ENCODE measurements at places on chromosomes 5 and 9.

DNA sequence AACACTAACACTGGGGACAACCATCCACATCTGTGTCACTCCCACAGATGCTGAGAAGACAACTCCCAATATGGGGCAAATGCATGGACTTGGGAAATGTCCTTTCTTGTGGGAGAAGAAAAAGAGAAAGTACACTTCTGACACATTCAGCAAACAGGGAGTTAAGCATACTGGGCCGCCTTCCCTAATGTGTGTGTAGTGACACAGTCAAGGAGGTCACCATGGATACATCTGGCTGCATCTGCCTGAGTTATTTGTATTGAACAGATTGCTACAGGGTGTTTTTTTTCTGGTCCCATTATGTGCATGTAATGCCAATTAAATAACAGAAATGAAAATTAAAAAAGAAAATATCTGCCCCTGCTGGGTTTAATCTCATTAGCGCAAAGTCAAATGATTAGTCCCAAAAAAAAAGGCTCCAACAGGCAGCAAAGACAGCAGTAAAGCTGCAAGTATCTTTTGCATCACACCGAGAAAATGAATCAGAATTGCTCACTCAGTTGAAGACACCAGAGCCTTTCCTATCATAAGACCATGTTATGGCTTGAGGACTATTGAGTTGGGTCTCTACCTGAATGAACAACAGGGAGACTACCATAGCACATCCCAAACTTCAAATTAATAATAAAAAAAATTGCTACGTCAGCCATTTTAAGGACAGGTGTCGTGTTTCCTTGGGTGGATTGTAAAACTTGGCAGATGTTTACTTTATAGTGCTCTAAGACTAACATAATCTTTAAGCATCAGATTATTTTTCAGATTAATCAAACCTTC, 395.9 kb downstream of the DTWD2 start:
- DNase-seq: no peak

DNA sequence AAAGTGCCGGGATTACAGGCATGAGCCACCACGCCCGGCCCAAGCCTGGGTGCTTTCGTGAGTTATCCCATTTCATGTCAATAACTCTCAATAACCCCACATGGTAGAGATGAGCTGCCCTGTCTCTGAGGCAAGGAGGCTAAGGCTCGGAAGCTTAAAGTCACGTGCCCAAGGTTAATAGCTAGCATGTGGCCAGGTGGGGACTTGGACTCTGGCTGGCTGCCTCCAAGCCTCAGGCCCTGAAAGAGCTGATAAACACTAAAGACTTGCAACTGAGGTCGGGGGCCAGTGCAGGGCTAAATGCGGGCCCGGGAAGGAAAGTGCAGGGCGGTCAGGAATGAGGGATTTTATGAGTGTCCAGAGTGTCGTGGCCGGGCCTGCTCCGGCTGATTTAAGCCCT, 30.9 kb upstream of the BARHL1 start:
- no peak for DNase-seq

- DNase-seq: no peak
Observed at GRCh38 chr5:64979531-64979930, 210.8 kb downstream of the CWC27 start.

DNA sequence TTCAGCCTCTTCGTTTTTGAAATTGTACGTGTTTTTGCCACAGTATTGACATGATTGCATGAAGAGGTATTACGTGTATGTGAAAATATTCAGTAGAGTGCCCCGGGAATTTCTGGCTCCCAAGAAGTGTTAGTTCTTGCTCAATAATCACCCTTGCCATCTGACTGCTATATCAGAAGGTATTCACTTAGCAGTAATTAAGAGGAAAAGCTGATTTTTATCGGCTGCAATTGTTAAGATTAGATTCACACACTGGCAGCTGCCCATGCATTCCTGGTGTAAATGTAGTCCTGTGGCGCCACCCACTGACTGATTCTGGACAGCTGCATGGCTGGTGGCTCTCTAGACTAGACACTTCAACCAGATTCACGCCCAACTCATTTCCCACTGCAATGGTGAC, 440.1 kb upstream of the ADAMTS16 start:
- DNase-seq: no peak

GRCh38 chr5:120767178-120767820, 303.2 kb downstream of the PRR16 start:
- DNase-seq: no peak

DNA sequence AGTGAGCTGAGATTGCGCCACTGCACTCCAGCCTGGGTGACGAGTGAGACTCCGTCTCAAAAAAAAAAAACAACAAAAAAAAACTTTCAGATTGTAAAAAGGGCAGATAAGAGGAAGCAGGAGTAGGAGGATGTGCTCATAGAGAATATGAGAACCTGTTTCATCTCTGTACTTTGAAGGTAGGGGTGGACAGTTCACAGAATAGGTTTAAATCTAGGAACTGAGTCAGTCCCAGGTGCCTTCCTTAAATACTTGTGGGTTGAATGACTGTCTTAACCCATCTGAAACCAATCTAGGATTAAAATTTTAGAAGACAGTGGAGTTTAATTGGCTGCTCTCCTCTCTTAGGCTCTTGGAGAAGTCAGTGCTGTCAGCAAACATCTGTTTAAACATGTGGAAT, 12.4 kb downstream of the POLK start:
- DNase-seq: no peak

GRCh38 chr5:107415762-107416161, 255.0 kb downstream of the EFNA5 start:
- no peak for DNase-seq

GRCh38 chr9:70498866-70499265, 84.4 kb upstream of the KLF9 start:
- DNase-seq: no peak

- no peak for DNase-seq
Observed at GRCh38 chr9:128339761-128340690, at the start of gene SLC27A4. Gene SLC27A4 (plus strand): TSS chr9:128340527. CDS start chr9:128343133, 2,606 bp downstream.

DNA sequence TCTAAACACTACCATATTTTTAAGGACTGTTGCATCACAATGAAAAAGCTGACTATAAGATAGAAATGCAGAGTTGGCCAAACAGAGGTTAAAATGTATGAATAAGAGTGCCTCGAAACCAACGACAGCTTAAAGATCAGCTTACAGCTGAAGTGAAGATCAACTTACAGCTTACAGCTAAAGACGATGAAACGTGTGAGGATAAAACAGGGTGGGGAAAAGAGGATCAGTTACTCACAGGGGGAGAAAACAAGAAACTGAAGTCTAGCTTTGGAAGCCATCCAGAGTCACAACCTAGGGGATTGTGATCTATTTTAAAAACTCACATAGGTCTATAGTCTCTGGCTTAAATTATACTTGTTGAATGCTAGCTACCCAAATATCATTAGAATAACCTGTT, 220.0 kb downstream of the SNCAIP start:
- no peak for DNase-seq

DNA sequence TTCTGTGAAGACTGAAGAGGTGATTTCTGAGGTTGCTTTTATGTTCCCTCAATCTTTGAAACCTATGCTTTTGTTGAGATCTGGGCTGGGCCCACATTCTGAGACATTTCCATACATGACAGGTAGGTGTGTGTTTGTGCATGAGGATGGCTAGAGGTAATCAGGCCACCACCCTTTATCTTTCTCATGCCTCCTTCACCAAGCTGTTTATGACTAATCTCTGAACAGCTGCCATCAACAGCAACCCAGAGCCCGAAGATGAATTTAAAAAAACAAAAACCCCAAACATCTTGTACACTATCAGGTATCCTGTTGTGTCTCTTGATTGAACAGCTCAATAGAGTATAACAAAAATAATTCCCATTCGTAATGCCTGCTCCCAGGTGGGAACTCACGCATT, 12.6 kb upstream of the C5orf46 start:
- no peak for DNase-seq

- no peak for DNase-seq
Observed at GRCh38 chr9:101930783-101931182, 192.3 kb upstream of the GRIN3A start.

GRCh38 chr9:18268381-18268780, 205.6 kb upstream of the ADAMTSL1 start:
- DNase-seq: no peak

DNA sequence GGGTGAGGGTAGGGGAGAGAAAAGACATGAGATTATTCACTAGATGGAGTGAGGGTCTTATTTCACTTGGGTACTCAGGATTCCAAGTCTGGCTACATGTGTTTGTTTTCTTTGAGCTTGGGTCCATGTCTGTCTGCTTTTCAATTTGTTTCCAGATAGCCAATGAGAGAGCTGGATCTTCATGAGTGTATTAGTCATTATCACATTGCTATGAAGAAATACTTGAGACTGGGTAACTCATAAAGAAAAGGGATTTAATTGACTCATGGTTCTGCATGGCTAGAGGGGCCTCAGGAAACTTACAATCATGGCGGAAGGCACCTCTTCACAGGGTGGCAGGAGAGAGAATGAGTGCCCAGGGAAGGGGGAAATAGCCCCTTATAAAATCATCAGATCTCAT, 196.8 kb upstream of the TRIM32 start:
- DNase-seq: no peak

DNA sequence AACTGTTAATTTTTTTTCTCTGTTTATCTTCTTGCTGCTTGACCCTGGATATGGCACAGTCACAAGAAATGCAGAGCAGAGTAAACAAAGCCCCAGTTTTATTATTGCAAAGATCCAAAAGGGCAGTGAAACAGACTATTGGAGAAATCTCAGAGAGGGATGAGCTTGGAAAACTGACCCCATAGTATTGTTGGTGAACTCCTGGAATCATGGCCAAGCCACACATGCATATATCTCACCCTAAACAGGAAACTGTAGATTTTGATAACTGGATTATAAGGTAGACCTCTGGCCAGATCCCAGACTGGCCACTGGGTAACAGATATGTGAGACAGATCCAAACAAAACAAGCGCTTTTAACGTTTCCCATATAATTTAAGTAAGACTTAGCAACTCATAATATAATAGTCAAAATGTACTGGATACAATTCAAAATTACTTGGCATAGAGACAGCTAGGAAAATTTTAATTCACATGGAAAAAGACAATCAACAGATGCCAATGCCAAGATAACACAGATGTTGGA, 263.5 kb upstream of the SEMA6A start:
- no peak for DNase-seq

DNA sequence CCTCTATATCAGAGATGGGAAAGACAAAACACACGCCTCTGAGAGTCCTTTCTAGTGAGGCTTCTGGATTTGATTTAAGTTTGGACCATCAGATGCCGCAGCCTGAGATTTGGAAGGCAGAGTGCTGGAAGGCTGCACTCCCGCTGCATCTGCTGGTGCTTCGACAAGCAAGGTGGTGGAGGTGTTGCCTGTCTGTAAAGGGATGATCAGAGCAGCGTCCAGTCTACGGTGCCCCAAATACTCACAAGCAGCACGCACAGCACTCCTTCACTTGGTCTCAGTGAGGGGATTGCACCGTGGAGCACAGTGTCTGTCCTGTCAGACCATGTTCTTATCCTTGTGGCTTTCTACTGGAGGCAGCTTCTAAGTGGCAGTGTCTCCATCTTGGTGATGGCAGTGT, 221.4 kb downstream of the GADD45G start:
- no peak for DNase-seq

DNA sequence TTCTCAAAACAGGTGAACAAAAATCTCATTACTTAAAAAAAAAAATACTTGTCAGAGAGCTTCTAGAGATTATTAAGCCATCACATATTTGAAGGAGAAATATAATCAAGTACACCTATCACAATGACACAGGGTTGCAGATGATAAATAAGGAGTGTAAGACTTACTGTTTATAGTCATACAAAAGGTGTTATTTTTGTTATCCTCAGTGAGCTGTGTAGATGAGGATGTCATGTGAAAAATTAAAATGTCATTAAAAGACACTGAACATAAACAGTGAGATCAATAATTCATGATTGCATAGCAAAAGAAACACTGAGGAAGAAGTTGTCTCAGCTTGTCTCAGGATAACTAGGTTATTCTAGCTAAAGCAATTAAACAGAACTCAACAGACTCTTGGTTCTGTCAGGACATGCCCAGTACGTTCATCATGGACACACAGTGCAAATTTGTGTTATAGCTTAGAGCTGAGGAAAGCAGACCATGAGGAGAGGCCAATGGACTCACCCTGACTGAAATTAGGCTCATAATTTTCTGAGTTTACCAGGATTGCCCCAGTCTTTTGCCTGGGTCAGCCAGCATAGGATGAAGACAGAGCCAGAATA, 1162.6 kb upstream of the C9orf72 start:
- DNase-seq: no peak

- no peak for DNase-seq
Observed at GRCh38 chr5:131254741-131255140, 9.1 kb upstream of the CDC42SE2 start.

- no peak for DNase-seq
Observed at GRCh38 chr5:9401786-9402472, 143.9 kb downstream of the SEMA5A start.

DNA sequence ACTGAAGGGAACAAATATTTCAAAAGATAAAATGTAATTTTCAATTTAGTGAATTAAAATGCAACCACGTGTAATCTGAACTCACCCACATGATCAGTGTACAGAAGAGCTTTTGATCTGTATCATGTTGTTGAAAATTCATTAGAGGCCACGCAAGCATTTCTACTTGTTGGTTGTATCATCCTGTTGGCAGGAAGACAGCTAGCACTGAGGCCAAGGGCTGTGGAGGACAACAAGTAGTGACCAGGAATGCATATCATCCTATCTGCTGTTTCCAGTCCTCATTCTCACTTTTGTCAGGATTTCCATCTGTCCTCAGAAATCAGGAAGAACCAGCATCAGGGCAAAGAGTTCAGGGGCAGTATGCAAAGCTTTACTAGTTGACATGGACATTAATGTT, 29.9 kb upstream of the CKS2 start:
- DNase-seq: no peak

Measured in amygdala (tissue), 56 donors.